AG08396 (cell line): ENCODE measurements at places on chromosomes 7 and 10.

- DNase-seq = no peak
Measured at GRCh38 chr10:17841050-17841449, 31.9 kb downstream of the MRC1 start.

DNA sequence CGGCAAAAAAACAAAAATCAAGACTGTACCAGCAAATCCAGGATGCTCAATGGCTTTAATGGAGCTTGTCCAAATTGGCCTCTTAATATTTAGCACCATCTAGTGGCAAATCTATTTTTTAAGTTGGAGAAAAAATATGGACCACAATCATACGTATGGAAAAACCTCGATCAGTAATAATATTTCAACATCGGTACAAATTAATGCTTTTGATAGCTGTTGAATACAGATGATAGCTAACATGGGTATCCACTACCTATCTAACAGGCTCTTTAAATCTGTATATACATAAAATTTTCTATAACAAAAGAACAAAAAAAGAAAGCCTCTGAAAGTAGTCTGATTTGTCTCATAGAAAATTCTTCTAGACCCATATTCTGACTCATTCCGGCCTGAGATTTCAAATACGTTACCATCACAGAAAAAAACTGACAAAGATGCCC is 29.2 kb downstream of the COA1 start:
- peak; percentile 33 for DNase-seq

- no peak for DNase-seq
Measured at GRCh38 chr10:9670911-9671310, 1346.8 kb upstream of the CELF2 start.

- DNase-seq = no peak
Measured at GRCh38 chr10:3778692-3779157, 6.3 kb downstream of the KLF6 start.

- no peak for DNase-seq
Measured at GRCh38 chr7:9863545-9863944, 1110.1 kb upstream of the PHF14 start.

GRCh38 chr10:74881253-74881884 is 55.0 kb downstream of the KAT6B start:
- no peak for DNase-seq

DNA sequence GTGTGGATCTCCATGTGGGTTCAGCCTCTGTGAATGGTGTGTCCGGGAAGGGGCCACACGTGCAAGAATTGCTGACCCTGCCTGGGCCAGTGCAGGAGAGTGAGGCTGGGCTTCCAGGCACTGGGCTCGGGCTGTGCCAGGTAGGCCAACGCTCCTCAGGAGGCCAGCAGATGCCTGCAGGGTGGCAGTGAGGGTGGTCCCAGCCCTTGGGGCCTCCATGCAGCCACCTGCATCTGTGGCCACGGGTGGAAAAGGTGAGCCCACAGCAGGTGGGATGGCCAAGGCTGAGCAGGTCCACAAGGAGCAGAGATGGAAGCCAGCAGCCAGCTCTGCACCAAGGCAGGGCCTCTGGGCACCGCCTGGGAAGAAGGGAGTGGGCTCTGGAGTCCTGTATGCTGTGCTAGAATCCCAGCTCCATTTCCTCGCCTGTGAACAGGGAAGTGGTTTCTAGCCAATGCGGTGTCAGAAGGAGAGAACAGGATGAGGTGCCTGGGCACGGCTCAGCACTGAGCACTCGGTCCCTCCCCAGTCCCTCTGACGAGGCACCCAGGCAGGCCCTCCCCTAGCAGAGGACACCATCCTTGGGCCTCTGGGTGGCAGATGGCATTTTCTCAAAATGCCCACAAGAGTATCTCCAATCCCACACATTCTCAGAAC is 31.1 kb upstream of the RET start:
- no peak for DNase-seq

DNA sequence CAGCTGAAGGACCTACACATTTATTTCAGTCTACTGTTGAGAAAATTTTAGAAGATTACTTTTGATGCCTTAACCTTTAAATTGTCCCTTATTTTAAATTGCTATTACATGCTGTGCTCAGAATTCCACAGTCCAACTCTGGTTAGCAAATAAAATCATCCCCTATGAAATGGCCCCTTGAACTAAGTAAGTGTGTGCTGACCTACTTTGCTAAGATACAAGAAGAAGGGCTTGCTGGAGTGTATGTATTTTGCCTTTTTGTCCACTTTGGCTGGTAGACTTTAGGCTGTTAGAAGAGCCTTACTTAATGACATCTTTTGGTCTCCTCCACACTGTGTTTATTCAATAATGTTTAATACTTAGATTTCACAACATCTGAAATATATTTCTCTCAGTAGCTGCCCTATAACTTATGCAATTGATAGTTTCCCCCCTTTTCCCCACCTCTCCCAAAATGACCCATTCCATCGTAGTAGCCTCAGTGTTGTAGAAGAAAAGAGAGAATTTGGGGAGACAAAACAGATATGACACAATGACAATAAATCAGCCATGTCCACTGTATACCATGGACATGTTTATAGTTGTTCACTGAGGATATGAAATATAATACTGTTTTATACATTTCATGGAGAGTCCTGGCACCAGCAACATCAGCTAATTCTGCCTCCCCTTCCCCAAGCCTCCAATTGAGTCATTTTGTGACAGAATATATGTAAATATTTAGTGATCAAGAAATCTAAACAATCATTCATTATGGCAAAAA is 107.8 kb upstream of the ASAH2 start:
- no peak for DNase-seq

DNA sequence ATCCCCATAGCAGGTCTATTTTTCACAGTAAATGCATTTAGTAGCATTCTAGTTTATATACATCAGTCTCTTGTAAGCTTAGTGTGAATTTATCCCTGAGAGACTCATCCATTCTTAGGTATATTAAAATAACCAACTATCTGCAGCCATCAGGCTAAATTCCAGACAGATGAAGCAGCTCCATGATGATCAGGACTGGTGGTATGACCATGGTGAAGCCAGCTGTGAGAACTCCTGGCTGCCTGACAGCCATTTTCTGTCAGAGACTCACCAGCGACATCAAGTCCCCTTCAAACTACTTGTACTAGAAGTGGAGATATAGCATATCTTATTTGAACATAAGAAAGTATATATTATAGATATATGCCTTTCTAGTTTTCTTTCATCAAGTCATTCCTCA is 70.3 kb upstream of the GSDME start:
- peak; percentile 31 for DNase-seq

DNA sequence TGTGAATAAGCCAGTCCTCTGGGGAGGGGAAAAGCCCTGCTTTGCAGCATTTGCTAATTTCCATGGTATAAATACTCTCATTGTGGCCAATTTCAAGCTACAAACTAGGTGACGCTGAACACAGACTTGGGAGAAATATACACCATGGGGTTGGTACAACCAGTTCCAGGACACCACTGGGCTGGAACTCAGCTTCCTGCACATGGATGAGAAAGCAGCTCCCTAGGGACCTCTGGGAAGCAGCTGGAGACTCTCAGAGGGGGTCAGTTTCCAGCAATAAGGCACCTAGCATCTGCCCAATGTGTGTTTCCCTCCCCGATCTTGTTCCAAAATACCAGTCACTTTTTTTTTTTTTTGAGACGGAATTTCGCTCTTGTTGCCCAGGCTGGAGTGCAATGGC is 56.8 kb upstream of the WDR11 start:
- DNase-seq = no peak

GRCh38 chr7:135454060-135454459 is 55.8 kb downstream of the CNOT4 start:
- no peak for DNase-seq

DNA sequence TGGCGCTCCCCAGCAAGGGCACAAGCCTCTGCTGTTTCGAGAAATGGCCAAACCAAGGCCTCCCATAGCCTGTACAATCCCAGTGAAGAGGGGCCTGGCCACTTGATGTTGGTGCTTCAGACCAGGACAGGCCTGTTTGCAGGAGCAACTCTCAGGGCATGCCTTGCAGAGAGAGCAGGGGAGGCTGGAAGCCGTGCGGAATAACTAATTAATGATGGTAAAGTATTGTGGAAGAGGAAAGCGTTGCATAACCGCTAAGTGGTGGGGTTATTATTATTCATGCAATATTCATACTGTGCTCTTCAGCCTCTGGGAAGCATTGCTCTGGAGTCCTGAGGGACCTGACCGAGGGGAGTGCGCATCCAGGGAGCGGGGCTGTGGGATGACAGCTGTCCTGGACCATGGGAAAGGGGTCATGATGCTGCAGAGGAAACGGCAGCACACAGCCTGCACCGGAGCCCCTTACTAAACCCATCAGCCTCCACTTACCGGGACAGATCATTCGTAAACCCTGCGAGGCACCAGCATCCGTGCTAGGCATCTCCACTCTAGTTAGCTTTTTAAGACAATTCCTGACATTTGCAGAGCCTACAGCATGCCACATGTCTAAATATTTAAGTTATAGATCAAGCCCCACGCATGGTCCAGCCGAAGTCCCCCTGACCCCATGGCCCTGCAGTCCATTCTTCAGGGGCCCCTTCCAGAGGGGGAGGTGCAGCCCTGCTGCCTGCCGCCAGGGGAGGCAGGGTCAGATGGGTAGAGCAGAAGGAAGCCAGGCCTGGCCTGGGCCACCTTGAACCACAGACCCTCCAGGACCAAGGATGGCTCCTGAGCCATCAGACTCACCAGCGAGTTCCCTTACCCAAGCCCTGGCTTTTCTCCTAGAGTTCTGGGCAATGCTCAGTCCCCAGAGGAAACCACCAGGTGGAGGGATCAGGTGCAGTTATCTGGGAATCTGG is 11.6 kb downstream of the TMEM273 start:
- no peak for DNase-seq

DNA sequence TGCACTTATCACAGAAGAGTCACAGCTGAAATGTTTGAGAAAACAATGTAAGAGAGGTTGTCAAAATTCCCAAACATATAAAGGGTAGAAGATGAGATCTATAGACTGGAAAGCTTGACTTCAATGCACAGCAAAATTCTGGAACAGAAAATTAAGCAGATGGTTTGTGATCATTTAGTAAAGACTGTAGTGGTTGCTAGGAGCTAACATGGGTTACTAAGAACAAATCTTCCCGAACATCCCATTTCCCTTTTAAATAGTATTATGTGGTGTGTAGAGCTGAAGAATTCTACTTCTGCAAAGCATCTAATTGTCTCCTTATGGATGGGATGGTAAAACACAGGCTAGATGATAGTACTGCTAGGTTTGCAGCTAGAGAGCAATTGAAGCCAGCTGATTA is 312.3 kb downstream of the CAMK1D start:
- DNase-seq = no peak

DNA sequence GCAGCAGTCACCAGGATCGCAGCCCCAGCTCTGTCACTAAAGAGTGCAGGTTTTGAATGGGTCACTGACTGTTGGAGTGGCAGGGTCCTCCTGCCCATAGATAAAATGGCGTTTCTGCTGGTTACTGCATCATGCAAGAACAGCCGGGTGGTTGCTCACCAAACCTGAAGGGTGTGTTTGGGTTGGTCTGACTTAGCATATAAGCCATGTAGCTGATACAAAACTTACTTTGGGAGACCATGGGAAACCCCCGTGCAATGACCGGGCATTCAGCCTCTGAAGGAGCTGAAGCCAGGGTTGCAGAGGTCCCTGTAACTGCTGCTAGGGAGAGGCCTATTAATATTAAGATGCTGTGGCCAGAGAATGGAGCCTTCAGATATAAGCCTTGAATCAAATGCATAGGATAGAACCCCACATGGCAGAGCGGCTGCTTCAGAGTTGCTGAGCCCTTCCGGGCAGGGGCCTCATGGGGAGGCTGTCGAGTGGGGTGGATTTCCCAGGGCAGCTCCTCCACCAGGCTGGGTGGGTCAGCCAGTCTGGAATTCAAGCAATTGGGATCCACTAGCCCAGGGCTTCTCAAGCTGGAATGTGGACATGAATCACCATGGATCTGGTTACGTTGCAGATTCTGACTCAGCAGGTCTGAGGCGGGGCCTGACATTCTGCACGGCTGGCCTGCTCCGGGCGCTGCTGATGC is 70.9 kb upstream of the CTBP2 start:
- DNase-seq = peak; percentile 96

DNA sequence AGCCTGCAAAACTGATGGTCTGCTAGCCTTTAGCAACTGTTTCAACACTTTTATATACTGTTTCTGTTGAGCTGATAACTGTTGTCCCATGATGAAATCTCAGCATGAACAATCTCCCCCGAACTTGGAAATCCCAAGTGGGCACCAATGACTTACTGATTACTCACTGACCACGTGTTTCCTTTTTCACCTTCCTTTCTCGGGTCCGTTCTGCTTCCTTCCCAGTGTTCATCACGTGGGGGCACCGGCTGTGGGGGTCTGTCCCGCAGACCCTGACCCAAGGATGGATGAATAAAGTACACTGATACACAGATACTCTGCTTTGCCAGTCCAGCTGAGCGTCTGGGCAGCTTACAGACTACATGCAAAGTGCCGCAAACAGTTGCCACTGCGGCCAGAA is 39.0 kb upstream of the RASGEF1A start:
- DNase-seq = no peak

- DNase-seq = no peak
Measured at GRCh38 chr10:100173035-100173434, 12.8 kb downstream of the ERLIN1 start.

DNA sequence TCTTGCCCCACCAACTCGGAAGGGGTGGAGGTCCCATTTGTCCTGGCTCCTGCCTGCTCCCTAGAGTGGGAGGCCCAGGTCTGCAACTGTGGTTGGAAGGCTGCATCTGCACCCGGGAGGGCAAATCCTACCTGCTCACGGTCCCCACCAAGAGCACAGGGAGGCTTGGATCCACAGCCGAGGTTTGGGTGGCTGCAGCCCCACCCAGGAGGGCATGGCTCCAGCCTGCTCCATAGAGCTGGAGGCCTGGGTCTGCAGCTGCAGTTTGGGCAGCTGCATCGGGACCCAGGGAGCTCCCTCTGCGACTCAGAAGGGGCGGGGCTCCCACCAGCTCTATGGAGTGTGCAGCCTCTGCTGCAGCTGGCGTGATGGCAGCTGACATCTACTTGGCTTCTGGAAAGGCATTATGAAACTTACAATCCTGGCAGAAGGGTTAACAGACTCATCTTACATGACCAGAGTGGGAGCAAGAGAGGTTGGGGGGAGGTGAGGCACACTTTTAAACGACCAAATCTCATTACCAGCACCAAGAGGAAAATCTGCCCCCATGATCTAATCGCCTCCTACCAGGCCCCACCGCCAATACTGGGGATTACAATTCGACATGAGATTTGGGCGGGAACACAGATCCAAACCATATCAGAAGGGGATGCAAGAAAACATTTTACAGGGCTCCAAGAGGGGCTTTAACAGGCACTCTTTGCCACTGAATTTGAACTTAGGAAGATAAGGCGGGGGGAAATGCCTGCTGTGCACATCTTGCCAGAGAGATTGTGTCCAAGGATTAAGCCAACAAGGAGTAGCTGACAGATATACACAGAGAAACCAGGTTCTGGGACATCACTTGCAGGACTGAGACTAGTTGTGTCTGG is 8.2 kb upstream of the BLVRA start:
- DNase-seq = peak; percentile 53

- no peak for DNase-seq
Measured at GRCh38 chr10:31000071-31000782, 31.4 kb downstream of the ZNF438 start.
